CD4-positive, alpha-beta T cell treated with Interferon gamma for 1 hour (primary cell): ENCODE measurements at places on chromosomes 2 and 18.

DNA sequence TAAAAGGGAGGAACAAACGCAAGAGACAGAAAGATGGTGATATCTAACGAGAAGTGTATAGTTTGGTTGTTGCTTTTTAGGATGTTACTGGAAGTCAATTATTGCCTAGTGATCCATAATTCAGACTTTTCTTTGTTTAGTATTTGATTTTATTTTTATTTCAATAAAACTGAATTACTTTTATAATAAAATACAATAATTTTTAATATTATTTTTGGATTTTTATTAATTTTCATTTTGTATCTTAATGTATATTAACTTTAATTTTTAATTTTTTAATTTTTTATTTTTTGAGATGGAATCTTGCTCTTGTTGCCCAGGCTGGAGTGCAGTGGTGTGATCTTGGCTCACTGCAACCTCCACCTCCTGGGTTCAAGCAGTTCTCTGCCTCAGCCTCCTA, 55.6 kb downstream of the MTA3 start:
- no peak for DNase-seq

DNA sequence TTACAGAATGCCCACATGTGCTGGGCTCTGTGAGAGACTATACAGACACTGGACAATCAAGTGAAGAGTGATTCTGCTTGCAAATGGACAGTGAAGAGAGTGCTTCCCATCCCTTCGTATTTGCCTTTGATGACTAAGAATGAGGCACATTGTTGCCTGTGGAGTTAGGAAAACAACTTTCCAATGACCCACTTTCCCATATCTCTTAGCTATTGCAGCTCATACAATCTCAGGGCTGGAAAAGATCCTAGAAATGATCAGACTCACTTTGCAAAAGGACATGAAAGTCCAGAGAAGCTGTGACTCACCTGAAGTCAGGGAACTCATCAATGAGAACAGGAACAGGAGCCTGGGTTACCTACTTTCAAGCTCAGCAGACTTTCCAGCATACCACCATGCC, 440.5 kb upstream of the TCF4 start:
- DNase-seq, result no peak

- DNase-seq, result no peak
Measured at GRCh38 chr2:155695505-155695904, 637.0 kb downstream of the NR4A2 start.

GRCh38 chr18:68301441-68301840, 413.5 kb downstream of the TMX3 start:
- DNase-seq, result no peak

DNA sequence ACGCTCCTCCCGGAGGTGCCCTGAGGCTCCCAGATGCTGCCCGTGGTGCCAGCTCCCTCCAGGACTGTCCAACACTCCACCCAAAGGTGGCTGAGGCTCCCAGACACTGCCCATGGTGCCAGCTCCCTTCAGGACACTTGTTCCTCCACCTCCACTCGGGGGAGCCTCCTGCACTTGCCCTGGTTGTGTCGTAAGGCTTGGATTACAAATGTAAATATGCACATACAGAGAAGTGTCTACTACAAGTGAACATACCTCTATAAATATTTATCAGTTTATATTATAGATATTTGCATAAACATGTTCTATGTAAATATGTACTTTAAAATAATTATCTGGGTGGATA, 143.3 kb downstream of the PXDN start:
- DNase-seq, result no peak

- DNase-seq, result no peak
Measured at GRCh38 chr2:52356556-52356955, 1324.6 kb upstream of the NRXN1 start.

DNA sequence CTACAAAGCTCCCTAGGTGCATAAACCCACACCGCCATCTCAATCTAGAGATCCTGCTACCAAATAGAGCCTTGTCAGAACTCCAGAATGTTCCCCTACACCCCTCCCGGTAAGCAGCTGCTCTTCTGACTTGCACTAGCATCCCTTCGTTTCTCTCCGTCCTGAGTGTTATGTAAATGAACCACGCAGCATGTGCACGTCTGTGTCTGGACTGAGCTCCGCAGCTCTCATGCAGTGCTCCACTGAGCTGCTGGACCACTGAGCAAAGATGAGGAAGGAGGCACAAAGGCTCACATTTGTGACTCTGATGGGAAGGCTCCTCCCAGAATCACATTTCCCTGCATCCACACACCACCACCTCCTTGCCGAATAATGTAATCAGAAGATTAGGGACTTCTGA, 203.6 kb downstream of the MYT1L start:
- no peak for DNase-seq

DNA sequence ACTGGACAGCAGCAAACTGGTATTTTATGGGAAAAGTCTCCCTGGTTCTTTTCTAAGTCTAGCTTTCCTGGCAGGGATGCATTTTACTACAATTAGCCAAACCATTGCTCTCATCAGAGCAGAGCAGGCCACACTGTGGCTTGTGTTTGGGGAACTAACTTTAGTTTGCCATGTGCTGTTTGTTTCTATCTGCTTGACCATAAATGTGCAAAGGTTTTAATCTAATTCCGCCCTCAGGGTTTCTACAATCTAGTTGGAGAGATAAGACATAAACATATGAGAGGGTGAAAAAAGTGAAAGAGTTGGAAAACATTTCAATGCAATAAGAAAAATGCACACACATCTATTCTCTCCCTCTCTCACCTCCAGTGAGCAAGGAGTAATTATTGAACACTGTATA, 86.9 kb upstream of the MAPK4 start:
- DNase-seq, result no peak

- peak; percentile 85 for DNase-seq
Measured at GRCh38 chr2:84939426-84940087, 31.4 kb upstream of the KCMF1 start.

DNA sequence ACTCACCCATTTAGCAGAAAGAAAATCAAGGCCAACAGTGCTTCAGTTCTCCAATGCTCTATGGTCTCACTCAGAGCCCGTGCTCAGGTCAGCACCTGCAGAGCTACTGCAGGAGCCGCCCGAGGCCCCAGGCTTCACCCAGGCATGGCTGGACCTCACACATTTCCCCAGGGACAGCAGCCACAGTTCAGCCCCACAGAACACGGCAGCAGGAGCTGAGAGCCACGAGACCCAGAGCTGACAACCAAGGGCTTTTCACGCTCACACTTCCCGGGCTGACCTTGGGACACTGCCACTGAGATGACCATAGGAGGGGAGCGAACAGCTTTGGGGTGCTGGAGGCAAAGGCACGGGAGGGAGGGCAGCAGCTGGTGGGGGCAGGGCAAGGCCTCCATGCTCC, 4.2 kb downstream of the TMEM18 start:
- DNase-seq, result no peak

DNA sequence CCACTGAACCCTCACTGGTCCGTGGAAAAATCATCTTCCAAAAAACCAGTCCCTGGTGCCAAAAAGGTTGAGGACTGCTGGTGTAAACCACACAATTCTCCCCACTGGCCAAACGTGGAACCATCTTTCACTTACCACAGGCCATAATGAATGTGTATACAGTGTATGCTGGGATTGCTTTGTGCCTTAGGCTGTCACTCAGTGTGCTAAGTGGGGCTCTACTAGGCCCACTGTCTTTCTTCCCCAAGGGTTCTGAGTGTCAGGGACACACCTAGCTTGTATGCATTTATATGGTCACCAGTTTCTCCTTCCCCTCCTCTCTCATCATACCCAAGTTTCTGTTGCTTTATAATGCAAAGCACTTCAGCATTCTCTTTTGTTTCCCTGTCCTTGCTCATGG, 27.2 kb downstream of the SCYGR8 start:
- no peak for DNase-seq

DNA sequence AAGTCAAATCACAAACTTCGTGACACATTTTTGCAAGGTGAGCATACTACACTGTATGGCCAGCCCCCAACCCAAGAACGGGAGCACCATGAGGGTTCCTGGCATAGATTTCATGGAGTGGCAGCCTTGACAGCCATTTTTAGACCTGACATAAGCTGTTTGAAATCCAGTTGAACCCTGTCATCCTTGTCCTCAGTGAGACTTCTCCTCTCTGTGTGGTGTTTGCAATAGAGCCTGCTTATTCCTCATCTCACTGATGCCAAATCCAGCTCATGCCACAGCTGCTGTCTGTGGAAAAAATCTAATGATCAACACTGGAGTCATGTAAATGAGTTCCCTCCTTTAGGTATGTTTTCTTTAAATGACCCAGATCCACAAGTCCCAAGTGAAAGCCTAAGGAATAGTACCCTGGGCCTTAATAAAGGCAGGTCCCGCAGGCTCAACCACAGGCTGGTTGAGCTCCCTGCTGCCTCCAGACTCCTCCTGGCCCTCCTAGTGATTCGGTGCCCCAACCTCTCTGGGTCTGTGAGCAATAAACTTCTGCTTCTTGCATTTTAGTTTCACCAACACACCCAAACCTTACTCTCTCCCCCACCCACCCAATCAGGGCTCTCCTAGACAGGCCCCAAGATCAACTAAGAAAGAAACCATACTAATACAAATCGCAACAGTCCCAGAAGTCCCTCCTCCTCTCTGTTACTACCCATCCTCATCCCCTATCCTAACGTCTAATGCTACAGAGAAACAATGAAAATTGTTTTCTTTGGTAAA, 8.4 kb upstream of the CREG2 start:
- DNase-seq, result no peak

GRCh38 chr2:86049529-86049928, 56.2 kb downstream of the POLR1A start:
- no peak for DNase-seq

GRCh38 chr2:28270456-28271152, 122.1 kb upstream of the FOSL2 start:
- no peak for DNase-seq

- no peak for DNase-seq
Measured at GRCh38 chr2:53629001-53629400, 138.6 kb upstream of the CHAC2 start.

DNA sequence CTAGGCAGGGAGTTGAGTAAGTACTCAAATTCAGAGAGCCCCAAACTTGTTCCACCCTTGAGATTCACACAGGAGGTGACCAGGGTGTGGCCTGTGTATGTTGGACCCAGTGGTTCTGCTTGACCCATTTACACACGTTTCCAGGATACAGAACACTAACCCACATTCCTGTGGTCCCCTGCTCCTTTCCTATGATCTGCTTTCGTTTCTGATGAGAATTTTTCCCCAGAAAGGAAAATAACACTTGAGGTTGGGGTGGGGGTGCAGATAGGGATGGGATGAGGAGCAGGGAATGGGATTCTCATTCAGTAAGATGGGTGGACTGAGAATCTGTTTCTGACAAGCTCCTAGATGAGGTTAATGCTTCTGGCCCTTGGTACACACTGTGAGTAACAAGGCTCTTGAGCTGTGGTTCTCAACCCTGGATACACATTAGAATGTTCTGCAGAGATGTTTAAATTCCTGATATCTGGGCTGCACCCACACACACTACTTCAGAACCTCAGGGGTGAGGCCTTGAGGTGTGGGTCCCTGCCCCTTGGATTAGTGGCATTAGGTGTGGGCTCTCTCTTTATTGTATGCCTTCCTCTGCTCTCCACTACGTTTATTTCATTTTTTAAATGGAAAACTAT, 58.4 kb downstream of the TPGS2 start:
- no peak for DNase-seq

DNA sequence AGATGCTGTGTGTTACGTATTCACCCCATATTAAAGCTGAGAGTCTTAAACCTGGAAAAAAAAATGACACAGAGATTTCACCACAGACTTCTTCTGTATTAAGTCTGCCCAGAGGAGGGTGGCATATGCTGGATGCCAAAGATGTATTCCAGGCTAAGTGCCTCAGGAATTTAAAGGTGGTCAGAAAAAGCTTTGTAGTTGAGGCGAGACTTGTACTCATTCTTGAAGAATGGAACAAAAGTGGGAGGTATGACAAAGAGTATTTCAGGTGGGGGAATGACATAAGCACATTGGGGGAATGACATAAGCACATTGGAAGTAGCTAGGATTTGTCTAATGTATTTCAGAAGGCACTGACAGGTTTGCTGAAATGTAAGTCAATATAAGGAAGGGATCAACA, 98.6 kb downstream of the BABAM2 start:
- no peak for DNase-seq

- no peak for DNase-seq
Measured at GRCh38 chr2:52082646-52083045, 1050.7 kb upstream of the NRXN1 start.

DNA sequence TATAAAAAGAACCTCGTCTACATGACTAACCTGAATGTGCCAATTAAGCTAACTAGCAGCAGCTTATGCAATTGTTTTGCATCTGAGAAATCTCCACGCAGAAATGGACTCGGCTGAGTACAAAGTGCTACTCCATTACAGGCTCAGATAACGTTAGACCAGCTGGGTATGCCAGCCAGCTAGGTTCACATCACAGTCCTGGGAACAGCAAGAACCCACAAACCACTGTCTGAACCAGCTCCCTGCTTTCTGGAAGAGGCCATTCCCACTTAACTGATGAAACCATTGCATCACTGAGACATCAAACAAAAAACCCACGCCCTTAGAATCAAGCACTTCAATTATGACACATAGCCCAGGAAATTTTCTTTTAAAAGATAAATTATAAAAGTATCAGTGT, 202.7 kb downstream of the CYRIA start:
- DNase-seq, result no peak

GRCh38 chr2:74074487-74074886, 73.2 kb downstream of the BOLA3 start:
- no peak for DNase-seq

GRCh38 chr2:176536439-176537133, 267.3 kb downstream of the MTX2 start:
- DNase-seq, result no peak

- no peak for DNase-seq
Measured at GRCh38 chr18:48404716-48405507, 4.3 kb downstream of the ZBTB7C start.

DNA sequence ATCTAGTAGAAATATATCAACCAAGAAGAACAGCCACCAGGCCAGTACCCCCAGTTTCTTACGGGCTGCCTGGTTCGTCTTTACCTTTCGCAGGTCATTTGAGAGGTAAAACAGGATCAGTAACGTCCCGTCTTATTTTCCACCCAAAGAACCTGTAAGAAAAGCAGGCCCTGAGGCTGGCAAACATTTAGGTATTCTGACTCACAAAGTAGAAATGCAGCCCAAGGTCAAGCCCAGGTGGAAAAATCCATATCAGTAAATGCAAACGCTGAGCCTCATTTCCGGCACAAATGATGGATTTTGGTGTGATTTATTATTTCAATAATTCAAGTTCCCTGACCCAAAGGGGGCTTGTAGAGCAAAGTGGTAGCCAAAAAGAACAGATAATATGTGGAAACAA, 171.2 kb downstream of the ZNF516 start:
- no peak for DNase-seq

- no peak for DNase-seq
Measured at GRCh38 chr2:222058819-222059445, 239.9 kb downstream of the PAX3 start.

DNA sequence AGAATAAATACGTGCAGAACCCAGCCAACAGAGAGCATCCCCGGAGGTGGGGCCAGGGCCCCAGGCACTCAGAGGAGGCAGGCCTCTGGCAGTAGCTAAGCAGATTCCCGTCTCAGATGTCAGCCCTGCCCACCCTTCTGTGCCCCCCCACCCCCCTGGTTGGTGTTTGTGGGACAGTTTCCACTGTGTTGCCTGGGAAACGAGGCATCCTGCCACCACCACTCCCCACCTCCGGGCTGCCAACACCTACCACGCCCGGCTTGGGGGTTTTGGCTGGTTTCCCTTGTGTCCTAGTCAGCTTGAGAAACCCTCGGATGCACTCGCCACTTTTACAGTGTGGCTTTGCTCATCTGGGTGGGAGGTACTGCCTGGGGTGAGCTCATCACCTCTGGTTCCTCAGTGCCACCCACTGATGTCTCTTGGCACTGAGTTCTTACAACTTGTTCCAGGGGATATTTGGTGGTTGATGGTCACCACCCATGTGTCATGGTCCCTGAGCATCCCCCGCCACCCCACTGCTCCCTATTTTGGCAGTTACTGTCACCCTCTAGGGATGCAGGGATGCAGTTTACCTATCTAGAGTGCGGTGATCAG, 72.4 kb upstream of the YWHAQ start:
- DNase-seq, result peak; percentile 92
